Stomach (tissue), 19 donors: ENCODE measurements at places on chromosomes 11 and 22.

GRCh38 chr22:24164940-24165339 lies 16.3 kb upstream of the SUSD2 start:
- DNase-seq = no peak

GRCh38 chr22:36467042-36467810 lies 14.2 kb downstream of the TXN2 start:
- peak; percentile 72 for DNase-seq

DNA sequence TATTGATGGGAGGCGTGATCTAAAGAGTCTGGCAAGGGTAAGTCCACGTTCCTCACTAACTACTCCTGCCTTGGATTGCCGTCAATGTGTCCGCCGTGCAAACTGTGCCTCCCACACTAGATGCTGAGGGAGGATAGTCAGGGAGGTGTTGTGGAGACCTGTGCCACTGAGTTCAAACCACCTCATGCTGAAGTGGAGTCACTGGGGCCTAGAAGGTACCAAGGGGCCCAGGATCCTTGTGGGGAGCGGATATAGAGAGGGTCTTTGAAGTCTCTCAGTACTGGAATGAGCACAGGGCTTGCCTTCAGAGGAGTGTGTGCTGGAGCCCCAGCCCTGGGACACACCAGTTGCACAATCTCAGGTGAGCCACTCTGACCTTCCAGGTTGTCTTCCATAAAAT lies 27.1 kb upstream of the TMPRSS4 start:
- DNase-seq = no peak

DNA sequence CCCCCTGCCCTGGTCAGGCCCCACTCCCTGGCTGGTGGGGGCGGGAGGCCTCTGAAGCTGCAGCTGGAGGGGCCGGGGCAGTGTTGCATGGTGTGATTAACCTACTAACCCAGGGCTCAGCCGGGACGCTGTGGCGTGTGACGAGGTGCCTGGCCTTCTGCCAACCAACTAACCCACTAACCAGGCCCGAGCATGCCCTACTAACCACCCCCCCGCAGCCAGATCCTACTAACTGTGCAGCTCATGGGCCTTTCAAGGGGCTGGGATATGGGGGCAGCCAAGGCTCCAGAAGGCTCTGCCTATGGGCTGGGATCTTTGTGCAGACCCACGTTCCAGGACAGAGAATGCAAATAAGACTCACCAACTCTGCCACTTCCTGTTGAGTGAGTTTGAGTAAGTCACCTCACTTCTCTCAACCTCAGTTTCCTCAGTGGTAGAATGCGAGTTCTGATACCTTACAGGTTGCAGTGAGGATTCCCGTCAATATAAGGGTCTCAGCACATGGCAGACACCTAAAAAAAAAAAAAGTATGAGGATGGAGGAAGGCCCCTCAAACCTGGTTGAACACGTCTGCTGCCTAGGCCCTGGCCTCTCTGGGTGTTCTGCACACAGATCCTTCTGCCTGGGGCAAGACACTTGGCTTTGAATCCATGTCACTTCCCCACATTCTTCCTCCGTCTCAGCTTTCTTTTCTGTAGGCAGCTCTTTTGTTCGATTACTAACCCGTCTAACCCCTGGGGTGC lies 14.1 kb downstream of the MIAT start:
- DNase-seq = peak; percentile 55

- DNase-seq = no peak
Measured at GRCh38 chr22:25136953-25137576, 62.6 kb upstream of the CRYBB3 start.

DNA sequence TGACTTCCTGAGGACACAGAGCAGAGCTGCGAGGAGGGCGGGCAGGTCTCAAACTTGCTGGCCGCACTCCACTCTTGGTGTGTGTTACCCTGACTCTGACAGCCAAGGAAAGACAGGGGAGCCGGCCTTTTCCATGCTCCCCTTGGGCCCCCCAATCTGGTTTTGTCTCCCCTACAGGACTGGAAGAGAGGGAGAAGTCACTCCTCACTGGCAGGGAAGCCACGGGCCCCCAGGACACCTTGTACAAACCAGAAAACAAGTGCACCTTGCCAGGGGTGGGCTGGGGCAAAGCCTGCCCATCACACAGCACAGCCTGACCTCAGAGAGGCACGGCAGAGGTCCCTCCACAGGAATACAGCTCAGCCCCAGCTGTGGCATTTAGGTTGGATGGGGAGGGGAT lies 20.2 kb downstream of the CBX7 start:
- no peak for DNase-seq

- no peak for DNase-seq
Measured at GRCh38 chr11:14546672-14547071, 26.5 kb upstream of the PSMA1 start.

GRCh38 chr11:16603890-16604793 lies 134.3 kb upstream of the C11orf58 start:
- peak; percentile 35 for DNase-seq

DNA sequence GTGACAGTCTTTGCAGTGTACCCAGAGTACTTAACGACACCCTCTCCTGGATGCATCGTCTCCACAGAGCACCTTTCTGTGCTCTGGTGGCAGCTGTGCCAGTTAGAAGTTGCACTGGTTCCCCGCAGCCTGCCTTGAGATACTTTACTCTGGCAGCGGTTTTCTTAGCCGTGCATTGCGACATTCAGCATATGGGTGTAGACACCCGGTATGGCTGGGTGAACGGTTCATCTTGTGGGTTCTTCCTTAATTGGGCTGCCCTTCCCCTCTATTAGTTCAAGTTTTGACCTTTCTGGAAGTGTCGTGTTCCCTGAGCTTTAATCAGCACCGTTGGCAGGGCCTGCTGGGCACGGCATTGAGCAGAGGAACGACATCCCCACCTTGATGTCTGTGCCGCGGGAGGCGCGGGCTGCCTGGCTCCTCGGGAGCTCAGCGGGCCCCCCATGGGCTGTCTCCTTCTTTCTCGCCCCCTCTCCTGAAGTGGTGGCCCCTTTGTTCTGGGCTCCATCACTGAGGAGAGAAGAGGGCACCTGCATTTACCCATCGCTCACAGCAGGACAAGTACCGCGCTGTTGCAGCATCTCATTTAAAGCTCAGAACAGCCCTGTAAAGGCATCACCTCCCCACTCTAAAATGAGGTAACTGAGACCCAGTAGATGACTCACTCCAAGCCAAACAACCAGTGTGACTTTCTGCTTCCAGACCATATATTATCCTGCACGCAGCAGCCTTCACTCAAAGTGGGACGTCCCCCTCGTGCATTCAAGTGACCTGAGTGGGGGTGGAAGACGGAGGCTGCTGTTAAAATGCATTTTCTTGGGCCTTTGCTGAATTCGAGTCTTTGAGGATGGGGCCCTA lies 13.3 kb downstream of the FAM83F start:
- DNase-seq = no peak

GRCh38 chr11:94747601-94748041 lies 20.5 kb upstream of the AMOTL1 start:
- DNase-seq = no peak

- no peak for DNase-seq
Measured at GRCh38 chr11:61349916-61350315, 11.8 kb downstream of the CYB561A3 start.
